Right lobe of liver (tissue), 6 donors: ENCODE measurements at places on chromosomes 16 and 17. TPM values are rescaled to one million over a fixed set of nuclear protein-coding genes. Genes with fewer than 3 reads are reported as not detected.

ZSCAN10 gene
- not detected for total RNA-seq

DNA sequence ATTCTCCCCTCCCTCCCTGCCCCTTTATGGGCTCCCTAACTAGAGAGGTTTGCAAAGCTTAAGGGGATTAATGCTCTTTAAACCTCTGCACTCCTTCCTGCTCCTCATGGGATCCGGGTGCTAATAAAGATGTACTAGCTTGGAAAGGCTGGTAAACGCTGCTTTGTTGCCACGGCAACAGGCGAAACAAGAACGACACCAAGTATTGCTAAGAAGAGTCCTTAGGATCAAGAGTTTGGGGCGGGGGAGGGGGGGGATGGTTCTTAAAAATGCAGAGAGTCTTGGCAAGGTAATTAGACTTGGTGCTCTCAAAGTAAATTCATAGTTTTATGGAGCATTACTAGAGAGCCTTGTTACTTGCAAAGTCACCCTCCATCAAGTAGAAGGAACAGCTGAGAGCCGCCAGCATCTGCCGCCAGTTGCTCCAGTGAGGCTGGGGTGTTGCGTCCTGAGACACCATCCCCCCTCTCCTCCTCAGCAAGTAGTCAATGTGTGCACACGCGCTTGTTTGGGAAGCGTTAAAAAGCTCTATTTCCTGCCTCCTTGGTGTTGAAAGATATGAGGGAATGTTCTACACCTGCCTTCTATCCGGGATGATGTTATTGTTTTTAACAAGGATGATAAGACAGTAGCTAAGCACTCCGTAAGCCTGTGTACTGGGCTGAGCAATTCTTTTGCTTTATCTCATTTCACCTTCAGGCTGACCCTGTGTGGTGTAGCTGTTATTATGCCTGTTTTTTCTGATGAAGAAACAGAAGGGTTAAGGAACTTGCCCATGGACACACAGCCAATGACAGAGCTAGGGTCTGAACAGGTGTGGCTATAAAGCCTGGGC, 190.9 kb downstream of the CCDC182 start:
- DNase-seq = no peak

HAGHL gene
- total RNA-seq = 0.95 TPM

CRISPLD2 gene
- total RNA-seq = 10.5 TPM

ANTKMT gene
- 45.8 TPM for total RNA-seq

ABAT gene
- 355 TPM for total RNA-seq

DNA sequence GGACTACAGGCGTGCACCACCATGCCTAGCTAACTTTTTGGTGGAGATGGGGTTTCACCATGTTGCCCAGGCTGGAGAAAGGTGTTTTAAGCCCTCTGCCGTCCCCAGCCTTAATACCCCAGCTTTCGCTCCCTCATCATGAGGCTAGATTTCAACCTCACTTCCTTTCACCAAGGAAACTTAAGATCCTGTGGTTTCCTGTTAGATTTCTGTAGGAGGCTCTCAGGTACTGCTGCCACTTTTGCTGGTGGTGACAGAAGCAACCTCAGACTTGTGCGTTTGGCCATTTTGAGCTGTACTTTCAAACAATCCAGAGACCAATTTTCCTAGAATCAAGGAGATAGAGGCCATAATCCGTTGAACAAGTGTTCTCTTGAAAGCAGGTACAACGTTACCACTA, 36.2 kb downstream of the MPHOSPH6 start:
- no peak for DNase-seq

TP53TG3 gene
- not detected for total RNA-seq

GRCh38 chr17:54749157-54749556, 151.5 kb upstream of the TOM1L1 start:
- DNase-seq = no peak

DNA sequence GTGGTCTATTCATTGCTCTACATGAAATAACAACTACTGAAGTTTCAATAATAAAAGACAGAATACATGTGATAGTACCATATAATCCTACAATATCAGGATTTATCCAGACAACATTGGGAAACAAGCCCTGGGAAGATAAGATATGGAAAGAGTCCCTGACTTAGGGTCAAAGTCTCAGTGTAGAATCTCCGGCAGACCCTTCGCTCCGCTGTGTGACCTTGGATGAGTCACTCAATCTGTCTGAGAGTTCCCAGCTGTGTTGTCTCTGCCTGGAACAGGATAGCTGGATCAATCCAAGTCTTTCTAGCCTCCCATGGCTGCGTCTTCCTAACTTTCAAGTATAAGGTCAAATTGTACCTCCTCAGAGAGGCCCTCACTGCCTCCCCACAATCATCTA, 335.9 kb downstream of the TMEM114 start:
- DNase-seq = no peak

STH gene
- not detected for total RNA-seq

- DNase-seq = no peak
Observed at GRCh38 chr17:9230346-9230745, 209.0 kb downstream of the NTN1 start.

- DNase-seq = no peak
Observed at GRCh38 chr16:66810391-66810790, 9.0 kb upstream of the TERB1 start.
